ENCODE measurements at places on chromosomes 7 and 10.
A peak's percentile ranks its signal among the peaks of the same experiment; 100 is the strongest.

DNA sequence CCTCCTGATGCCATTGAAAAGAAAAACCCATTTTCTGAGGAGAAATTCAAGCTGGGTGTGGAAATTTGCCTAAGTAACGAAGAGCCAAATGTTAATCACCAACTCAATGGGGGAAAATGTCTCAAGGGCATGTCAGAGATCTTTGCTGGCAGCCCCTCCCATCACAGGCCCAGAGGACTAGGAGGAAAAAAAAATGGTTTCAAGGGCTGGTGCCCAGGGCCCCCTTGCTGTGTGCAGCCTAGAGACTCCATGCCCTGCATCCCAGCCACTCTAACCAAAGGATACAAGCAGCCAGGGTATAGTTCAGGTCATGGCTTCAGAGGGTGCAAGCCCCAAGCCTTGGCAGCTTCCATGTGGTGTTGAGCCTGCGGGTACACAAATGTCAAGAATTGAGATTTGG lies 106.3 kb downstream of the ALOX5 start:
- DNase-seq = no peak

GRCh38 chr7:68207676-68208075 lies 1211.0 kb downstream of the TYW1 start:
- DNase-seq = no peak

- DNase-seq = peak; percentile 59
These were observed 886.4 kb upstream of the LRRN3 start for GRCh38 chr7:110204527-110204926.

- DNase-seq = no peak
These were observed 636.2 kb upstream of the ANKRD30A start for GRCh38 chr10:36489181-36489580.

DNA sequence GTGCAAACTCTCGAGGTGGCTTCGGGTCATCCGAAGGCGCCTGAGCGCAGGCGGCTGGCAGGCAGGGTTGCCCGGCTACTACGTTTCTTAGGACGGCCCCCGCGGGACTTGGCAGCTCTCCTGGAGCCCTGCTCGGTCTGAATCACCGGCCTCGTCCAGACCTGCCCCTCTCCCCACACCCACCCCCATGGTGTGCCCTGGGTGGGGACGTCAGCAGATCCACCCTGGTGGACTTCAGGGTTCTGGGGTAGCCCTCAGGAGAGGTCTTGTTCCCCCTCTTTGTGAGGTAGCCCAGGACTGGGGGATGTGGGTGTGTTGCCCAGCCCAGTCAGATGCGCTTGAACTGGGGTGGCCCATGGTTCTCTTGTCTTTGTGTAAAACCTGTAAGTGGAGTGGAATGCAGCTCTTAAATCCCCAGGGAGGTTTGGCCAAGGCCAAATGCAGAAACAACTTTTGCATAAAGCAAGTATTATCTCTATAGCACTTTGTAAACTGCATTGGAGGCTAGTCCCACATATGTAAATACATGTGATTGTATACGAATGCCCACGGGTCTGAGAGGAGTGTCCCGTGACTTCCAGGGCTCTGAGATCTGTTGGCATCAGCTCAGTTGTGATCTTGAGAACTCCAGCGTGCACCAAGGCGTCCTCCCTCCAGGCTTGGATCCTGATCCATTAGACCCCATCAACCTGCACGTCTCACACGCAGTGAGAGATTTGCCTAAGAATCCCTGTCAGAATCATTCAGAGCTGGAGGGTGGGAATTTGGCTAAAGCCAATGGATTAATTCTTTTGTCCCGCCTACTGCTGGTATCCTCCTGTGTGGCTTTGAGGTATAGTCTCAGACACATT lies 1.8 kb downstream of the PFKFB3 start:
- DNase-seq = peak; percentile 90

GRCh38 chr10:6186894-6187256 lies 15.9 kb upstream of the PFKFB3 start:
- DNase-seq = no peak
